IPS-NIHi11 (cell line): ENCODE measurements at places on chromosomes 16 and 17.

DNA sequence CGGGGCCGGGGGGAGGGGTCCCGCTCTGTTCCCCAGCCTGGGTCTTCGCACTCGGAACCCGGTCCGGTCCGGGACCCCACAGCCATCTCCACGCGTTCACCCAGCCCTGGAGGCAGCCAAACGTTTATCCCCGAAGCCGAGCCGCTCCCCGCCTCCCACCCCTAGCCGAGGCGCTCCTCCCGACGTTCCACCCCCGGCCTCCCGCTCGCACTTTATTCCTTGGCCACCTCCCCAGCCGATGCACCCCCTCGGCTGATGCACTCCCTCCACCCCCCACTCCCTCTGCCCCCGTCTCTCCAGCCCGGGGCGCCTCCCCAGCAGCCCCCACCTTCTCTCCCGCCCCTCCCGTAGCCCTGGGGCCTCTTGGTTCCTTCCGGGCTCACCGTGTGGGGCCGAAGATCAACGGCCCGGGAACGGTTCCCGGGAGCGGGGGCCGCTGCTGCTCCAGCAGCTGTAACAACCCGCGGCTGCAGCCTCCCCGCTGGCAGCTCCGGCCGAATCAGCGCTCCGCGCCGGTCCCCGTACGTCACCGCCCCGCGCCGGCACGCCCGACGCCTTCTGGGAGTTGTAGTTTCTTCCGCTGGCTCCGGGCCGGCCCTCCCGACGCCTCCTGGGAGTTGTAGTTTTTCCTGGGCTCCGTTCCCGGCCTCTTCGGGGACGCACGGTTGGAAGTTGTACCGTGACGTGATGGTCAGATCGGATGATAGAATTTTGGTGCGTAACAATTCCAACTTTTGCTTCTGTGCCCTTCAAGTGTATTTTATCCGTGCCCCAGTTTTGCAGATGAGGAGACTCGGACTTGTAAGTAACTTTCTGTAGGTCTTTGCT lies at the start of the genes LRRC3C and ORMDL3:
TSS of gene LRRC3C (plus strand) at position 632 of the 828 bp plus-strand sequence. CDS start 13,792 bp downstream, outside the sequence.
TSS of gene ORMDL3 (minus strand) at position 501 of the 828 bp plus-strand sequence. CDS start 3,398 bp downstream, outside the sequence.
- peak; percentile 97 for DNase-seq

- peak; percentile 86 for DNase-seq
Measured at GRCh38 chr17:72560303-72561247, 439.8 kb downstream of the SOX9 start.

DNA sequence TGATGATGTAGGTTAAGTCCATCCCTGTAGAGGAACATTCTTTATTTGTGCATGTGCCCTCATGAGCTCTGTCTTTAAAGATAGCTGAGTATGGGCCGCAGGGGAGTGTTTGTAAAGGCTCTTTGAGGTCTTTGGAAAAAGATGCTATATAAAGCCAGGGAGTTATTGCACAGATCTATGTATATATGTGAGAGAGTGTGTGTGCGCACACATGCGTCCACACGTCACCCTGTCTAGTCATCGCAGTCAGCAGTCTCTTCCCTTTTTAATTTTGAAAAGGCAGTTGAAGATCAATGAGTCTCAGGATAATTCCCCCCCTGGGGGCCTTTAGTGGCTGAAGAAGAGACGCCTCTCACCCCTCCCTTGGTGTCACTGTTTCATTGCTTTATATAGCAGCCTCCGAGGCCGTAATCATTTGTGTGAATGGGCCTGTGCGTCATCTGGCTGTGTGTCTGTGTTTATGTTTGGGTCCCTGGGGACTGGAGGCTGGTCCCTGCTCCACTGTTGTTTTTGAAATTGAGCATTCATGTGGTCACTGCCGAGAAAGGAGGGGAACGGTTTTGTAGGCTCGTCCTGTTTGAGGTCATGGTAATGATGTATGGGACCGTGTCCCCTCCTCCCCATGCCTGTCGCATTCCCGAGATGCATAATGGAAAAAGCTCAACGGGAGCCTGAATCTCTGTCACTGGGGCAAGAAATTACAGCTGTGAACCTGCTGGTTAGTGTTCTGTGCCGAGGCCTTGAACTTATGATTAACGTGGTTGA lies 143.9 kb downstream of the SNX29 start:
- DNase-seq: no peak

GRCh38 chr16:10838621-10839278 lies 20.2 kb upstream of the TVP23A start:
- DNase-seq: no peak

DNA sequence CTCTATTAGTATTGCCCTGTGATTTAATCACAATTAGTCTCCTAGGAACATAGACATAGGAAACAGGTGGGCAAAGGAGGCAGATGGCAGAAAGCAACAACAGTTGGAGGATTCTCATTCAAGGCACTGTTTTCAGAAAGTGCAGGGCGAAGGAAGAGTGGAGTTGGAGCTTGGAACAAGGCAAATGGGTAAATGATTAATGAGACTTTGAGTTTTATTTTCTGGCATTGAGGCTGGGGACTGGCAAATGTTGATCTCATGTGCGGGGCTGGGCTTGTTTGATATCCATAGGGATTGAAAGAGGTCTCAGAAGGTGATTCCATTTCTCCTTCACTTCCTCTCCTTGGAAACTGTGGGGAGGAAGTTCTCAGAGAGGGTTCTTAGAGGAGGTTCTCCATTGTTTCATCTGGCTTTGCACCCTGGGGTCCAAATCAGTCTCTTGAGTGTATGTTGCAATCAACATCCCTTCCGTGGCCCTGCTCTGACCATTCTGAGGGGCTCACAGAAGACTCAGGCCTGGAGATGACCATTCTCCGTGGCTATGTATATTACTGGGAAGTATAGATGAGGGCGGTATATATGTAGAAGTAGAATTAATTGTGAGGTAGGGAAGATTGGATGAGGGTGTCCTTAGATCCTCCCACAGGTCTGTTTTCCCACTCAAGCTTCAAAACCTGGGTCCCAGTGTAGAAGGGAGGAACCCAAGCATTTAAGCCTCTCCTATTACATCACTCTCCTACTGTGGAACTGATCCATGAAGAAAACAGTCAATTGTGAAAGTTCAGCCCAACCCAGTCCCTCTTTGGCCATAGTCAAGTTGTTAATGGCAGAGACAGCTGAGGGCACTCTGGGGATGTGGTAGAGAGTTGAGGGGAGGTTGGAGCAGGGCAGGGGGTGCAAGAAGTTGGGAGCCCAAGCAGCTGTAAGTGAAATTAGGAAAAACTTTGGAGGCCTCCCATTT lies 36.5 kb upstream of the SRSF1 start:
- DNase-seq: no peak

DNA sequence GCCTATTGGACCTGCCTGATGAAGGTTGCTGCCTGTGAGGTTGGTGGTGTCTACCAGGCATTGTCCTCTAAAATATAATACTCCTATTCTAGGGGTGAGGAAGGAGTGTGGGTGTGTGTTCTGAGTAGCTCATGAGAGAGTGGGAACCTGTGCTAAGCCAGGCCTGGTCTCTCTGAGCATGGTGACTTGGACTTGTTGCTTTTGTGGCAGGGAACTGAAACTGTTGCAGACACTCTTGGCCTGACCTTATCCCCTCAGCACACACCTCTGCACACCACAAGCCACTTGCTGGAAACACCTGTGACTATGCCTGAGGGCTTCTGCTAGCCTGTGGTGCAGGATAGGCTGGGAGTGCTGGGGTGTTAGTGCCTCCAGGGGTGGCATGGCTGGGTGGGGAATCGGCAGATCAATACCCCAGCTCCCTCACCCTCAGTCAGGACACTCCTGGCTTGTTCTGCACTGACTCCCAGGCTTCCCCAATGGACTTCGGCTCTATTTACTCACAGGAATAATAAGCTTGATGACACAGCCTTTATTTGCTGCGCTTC lies 29.9 kb downstream of the PLCG2 start:
- no peak for DNase-seq

DNA sequence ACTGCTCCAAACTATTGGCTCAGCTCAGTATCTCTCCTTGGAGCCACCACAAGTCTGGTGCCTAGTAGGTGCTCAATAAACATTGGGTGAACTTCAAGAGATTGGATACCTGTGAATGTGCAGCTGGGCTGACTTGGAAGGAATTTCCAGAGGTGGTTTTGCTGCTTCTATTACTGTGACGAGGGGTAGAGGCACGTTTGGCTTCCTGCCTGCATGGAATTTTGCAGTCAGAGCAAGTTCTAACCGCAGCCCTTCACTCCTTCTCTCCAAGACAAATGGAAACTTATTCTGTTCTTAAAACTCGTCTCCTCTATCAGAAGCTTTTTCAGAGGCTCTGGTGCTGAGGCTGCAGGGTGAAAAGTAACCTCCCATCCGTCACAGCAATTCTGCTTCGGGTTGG lies 342.5 kb downstream of the CPPED1 start:
- DNase-seq: no peak

DNA sequence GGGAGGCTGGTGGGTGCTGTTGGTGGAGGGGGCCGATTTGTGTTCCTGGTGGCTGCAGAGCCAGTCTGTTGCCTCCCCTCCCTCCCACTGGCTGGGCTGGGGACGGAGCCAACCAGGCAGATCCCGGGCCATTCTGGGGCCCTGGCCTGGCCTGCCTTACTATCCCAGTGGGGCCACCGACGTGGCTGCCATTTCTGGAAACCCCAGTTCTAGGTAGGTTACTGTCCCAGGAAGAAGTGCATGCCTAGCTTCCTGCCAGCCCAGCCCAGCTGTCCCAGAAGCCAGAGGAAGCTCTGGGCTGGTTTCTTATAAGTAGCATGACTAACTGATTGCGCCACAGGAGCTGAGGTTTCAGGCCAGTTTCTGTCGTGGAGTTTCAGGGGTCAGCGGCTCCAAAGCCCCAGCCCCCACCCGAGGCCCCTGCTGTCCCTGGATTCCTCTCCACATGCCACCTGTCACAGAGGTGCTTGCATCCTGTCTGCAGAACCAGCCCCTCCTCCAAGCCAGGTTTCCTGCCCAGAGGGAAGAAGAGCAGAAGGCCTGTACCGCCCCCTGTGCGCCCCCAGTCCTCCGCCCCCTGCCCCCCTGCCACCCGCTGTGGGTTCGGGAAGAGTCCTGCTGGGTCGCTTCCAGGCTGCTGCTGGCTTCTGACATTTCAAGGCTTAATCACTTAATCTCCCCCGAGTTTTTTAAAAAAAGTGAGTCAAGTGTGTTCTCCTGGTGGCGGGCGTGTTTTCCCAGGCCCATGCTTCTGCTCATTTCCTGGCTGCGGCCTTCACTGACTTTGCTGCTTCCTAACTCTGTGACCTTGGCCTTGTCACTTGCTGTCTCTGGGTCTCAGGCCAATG lies 13.2 kb downstream of the IL4R start:
- DNase-seq: peak; percentile 85

DNA sequence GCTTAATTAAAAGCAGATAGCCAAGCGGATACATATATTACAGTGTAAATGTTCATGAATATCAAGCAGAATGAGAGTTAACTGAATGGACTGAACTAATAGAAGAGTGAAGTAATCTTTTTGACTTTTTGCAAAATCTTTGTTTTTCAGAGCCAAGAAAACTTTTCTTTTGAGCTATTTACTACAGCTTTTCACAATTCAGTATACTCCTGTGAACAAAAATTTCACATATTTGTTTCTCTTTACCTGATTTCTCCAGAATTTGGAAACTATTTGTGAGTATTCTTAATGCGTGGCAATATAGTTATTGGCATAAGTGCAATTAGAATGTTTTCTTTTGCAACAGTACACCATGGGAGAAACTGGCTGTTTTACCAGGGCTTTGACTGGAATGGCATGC lies 9.1 kb upstream of the DUXB start:
- no peak for DNase-seq

DNA sequence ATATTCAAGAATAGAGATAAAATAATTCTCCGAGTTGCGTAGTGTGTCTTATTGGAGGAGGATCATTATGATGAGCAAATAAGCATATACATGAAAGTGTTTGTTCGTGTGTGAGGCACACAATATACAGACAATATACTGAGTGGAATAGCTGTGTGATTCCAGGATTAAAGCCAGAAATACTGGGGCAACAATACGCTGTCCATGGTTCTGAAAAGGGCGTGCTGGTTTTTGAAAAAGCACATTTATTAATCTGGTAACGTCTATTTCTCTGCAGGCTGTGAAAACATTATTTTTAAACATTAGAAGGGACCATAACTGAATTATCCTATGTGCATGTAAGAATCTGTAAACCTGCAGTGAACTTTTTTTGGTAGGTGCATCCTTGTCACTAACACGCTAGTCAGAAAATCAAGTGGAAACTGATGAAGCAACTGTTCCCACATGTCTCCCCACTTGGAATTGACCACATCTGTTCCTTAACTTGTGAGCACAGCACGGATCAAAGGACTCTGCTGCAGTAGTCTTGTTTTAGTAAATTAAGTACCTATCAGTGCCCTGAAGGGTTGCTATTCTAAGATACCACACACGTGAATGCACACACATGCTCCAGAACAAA lies 346.0 kb downstream of the GRIN2A start:
- peak; percentile 70 for DNase-seq

GRCh38 chr17:46157443-46158062 lies 35.7 kb downstream of the KANSL1 start:
- no peak for DNase-seq

DNA sequence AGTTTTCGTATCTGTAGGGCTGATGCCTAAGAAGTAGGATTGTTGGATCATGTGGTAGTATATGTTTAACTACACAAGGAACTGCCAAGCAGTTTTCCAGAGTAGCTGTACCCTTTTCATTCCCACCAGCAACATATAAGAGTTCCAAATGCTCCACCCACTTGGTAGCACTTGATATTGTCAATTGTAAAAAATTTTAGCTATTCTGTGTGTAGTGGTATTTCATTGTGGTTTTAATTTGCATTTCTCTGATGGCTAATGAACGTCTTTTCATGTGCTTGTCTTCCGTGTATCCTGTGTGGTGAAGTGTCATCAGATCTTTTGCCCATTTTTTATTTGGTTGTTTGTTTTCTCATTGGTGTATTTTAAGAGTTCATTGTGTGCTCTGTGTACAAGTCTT lies 69.7 kb downstream of the TANC2 start:
- no peak for DNase-seq

DNA sequence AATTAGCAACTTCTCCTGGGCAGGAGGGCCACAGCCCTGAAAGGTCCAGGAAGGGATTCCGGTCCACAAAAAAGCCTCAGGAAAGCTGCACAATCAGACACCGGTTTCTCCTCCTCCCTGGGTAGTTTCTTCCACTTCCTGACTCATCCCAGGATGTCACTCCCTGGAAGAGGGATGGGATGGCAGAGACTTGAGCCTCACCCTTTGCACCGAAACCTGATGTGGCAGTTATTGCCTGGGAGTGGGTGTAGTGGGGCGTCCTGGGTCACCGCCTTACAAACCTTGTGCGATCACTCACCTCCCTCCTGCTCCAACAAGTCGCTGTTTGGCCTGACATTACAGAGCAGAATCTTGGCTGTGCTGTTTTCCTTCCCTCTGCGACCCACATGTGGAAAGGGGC lies 70.8 kb downstream of the LYRM1 start:
- DNase-seq: no peak

DNA sequence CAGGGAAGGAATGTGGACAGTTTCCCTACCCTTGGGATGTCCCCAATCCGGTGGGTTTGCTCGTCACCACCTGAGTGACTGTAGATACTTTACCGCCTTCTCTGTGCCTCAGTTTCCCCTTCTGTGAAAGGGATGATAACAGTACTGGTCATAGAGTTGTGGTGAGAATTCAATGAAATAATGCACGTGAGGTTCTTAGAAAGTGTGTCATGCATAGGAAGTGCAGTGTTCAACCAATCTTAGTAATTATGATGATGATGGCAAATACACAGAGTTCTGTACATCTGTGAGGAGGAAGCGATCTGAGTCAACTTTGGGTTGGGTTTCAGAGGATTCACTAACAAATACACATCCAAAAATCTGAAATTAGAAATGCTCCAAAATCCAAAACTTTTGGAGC lies 114.6 kb upstream of the HS3ST2 start:
- DNase-seq: no peak

GRCh38 chr16:9328411-9328810 lies 237.0 kb downstream of the HAPSTR1 start:
- no peak for DNase-seq

GRCh38 chr17:64024781-64025731 lies 4.6 kb upstream of the ICAM2 start:
- DNase-seq: no peak

- DNase-seq: no peak
Measured at GRCh38 chr16:12508054-12508453, 295.6 kb downstream of the CPPED1 start.
